ENCODE measurements at places on chromosomes 1 and 21.

DNA sequence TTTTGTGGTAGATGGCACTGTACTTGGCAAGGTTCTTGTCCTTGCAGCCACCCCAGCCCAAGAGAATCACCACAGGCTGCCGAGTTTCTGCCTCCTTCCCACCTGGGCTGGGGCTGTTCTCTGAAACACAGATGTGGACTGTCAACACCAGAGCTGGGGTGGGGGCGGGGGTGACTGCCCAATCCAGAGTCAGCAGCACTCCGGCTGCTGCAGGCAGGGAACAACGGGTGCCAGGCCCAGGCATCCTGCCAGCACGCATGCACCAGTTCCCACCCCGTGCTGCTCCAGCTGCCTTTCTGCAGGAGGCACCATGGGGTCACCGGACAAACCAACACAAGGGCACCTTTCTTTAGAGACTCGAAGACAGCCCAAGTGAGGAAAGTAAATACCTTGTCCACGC lies 14.1 kb downstream of the TMEM53 start:
- no peak for DNase-seq

- DNase-seq: no peak
Observed at GRCh38 chr1:19454265-19455146, 30.8 kb downstream of the CAPZB start.

GRCh38 chr1:46334030-46334384 lies 6.6 kb upstream of the NSUN4 start:
- no peak for DNase-seq

- no peak for DNase-seq
Observed at GRCh38 chr1:1058921-1059493, 15.1 kb downstream of the RNF223 start.

DNA sequence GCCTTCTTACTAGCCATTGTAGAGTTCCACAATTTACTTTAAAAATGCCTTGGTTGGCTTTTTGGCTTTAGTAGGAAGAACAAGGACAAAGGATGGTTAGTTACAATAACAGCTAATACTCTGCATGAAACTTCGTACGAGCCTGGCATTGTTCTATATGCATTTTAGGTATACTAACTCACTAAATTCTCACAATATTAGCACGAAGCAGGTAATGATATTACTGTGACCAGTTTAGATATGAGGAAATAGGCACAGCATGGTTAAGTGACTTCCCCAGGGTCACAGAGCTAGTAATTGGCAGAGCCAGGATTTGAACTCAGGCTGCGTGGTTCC lies 50.5 kb upstream of the CYP2J2 start:
- DNase-seq: no peak

DNA sequence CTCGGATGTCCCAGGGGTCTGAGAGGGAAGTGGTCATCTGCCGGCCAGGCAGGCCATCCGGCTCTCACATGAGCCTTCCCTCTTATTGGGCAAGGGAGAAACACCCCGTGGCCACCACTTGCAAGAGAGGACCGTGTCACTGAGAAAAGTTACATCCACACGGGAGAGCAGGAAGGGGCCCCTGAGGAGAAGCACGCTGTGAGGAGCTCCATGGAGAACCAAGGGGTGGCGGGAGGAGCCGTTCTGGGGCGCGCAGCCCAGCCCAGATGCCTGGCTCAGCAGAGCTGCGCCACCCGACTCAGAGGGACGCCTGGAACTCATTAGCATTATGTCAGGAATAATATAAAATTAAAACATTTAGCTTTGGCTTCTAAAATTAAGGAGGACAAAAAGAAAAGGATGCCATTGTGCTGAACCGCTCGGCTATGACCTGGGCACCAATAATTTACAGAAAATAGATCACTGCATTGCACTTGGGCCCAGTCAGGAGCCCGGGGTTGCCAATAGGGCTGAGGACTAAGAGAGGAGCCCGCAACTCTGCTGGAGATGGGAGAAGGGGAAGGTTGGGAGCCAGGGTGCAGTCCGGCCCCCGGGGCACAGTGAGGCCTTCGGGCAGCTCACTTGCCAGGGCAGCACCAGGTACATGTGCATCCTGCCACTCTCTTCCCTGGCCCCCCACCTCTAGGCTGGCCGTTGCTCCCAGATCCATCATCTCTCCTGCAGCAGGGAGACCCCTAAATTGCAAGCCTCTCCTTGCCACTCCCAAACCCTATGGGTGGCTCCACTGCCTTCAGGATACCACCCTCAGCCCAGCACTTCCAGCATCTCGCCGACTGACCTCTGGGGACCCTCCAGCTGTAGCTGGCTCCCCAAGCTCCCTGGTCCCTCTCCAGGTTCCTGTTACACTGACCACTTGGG lies 84.8 kb downstream of the DMRTB1 start:
- no peak for DNase-seq

- no peak for DNase-seq
Observed at GRCh38 chr1:95402780-95403179, 168.8 kb downstream of the RWDD3 start.

Data from left renal cortex interstitium (tissue), 4 donors.